Activated T-helper 9 cell treated with anti-CD3 and anti-CD28 coated beads, Interleukin-2, amount 50 U/mL, for 16 hours (primary cell): ENCODE measurements at places on chromosomes 7 and 10.
A peak's percentile ranks its signal among the peaks of the same experiment; 100 is the strongest.

- no peak for DNase-seq
Observed at GRCh38 chr7:116167177-116167576, 43.2 kb upstream of the TES start.

- no peak for DNase-seq
Observed at GRCh38 chr10:70843776-70844489, 28.2 kb downstream of the SGPL1 start.

DNA sequence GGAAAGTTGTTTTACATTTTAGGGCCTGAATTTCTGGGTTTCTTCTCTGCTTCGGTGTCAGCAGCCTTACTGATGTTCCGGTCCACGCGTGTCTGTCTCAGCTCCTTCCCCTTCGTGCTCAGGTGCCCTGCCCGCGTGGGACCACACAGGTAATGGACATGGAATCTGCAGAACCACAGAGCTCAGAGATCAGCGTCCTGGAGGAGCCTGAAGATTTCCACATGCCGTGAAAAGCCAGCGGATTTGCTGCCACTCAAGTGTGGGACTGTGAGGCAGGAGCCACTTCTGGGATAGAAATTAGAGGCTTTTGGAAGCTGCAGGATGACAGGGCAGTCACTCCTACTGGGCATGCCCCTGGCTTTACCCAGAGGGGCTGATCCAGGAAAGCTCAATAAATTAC is 666.1 kb upstream of the FOXK1 start:
- DNase-seq, result no peak

GRCh38 chr10:61397175-61397986 is 55.8 kb downstream of the TMEM26 start:
- no peak for DNase-seq

DNA sequence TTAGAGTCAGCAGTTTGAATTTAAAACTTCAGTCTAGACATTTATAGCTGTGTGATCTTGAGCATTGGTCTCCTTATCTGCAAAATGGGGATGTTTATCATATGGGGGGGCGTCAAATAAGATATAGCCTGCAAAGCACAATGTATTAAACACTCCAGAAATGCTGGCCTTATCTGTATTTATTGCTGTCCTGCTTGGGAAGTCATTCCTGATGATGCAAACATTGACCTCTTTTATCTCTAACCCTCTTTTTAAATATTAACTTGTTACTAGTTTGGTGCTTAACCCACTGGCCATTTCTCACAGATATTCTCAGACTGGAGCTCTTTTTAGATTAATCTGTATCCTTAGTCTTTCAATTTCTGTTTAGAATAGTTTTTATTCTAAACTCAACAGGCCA is 13.2 kb downstream of the MRPS33 start:
- DNase-seq, result no peak

GRCh38 chr7:119436882-119437281 is 836.1 kb upstream of the KCND2 start:
- no peak for DNase-seq

DNA sequence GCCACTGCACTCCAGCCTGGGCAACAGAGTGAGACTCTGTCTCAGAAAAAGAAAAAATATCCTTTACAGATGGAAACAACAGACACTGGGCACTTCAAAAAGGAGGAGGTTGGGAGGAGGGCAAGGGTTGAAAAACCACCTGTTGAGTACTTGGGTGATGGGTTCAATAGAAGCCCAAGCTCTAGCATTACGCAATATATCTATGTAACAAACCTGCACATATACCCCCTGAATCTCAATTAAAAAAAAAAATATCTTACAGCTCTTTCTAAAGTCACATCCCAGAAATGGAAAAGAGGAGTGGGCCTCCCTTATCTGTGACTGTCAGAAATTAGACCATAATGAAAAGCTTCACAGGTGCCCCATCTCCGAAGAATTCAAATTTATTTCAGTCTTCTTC is 12.1 kb downstream of the VIM start:
- no peak for DNase-seq

DNA sequence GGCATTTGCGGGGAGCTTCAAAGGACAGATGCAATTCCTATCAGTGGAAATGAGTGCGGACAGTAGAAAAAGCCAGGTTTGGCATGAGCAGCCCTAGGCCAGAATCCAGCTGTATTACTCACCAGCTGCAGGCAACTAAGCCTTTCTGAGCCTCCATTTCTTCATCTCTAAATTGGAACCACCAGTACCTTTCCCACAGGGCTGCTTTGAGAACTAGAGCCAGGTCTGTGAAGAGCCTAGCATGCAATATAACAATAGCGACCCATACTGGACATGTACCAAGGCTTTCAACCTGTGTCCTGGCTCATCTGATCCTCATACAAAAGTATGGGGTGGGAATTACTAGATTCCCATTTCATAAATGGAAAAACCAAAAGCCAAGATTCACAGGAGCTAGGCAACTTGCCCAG is 101.0 kb downstream of the GSAP start:
- DNase-seq, result no peak

DNA sequence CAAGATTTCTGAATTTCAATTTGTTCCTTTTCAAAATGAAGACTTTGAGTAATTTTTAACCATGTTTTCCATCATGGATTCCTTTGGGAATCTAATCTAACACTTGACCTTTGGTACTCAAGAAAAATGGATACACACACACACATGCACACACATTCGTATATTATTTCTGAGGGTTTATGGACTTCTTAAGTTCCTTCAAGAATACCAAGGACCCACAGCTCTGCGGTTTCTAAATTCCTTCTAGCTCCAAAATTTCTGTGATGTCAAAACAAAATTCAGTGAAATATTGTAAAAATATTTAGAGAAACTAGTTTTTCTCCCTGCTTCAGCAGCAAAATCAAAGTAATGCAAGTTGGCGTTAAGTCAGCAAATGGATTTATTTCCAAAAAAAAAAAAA is 98.3 kb upstream of the FAM13C start:
- no peak for DNase-seq

DNA sequence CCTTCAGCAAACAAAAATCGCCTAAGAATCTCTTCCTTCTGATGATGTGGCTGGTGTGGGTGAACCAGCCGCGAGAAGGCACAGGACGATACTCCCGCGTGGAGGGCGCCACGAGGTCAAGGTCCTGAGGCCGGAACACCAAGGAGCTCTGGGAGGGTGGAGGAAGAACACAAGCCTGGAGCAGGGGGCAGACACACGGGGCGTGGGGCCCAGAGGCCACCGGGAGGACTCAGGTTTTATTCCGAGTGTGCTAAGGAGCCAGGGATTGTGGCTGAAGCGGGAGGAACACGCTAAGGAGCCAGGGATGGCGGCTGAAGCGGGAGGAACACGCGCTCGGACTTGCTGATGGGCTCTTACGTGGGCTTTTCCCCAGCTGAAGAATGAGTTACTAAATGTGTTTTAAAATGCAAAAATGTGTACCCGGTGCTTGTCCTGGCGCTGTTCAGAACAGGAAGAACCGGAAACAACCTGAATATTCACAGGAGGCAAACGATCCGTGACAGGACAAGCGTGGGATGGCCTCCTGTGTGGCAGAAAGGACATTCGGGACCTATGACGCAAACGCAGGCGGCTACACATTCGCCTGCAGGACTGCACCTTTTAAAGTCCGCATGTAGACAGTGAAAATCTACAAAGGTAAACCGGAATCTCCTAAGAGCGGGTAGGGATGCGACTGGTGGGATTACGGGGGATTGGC is 64.0 kb downstream of the MAD1L1 start:
- DNase-seq, result no peak

DNA sequence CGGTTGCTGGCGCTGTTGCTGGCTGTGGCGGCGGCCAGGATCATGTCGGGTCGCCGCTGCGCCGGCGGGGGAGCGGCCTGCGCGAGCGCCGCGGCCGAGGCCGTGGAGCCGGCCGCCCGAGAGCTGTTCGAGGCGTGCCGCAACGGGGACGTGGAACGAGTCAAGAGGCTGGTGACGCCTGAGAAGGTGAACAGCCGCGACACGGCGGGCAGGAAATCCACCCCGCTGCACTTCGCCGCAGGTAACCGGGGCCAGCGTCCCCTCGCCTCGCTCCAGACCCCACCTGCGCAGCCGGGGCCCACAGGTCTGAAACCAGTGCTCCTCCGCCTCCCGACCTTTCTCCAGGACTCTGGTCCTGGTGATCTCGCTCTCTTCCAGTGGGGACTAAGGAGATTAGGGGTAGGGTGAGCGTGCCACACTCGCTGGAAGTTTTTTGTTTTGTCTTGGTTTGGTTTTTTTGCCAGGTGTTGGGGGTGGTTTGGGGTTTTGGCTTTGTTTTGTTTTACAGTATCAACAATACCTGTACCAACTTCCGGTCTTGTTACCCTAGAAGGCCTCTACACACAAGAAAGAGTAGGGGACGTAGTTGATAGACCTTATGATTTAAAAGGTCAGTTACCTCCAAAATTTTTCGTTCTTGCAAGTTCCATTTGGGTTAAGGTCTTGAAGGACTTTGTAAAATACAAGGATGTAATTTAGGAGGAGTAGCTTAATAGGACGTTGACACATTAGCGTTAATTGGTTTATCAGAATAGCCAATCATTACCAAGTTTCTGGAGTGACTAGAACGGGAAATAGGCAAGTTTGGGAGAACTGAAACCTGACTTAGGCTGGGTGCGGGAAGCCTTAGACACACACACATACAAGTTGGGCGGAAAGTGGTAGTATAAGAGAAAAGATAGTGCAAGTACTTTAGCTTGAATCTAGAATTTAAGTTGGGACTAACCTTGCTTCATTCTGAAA is 704 bp downstream of the TNKS2 start:
- peak; percentile 24 for DNase-seq

DNA sequence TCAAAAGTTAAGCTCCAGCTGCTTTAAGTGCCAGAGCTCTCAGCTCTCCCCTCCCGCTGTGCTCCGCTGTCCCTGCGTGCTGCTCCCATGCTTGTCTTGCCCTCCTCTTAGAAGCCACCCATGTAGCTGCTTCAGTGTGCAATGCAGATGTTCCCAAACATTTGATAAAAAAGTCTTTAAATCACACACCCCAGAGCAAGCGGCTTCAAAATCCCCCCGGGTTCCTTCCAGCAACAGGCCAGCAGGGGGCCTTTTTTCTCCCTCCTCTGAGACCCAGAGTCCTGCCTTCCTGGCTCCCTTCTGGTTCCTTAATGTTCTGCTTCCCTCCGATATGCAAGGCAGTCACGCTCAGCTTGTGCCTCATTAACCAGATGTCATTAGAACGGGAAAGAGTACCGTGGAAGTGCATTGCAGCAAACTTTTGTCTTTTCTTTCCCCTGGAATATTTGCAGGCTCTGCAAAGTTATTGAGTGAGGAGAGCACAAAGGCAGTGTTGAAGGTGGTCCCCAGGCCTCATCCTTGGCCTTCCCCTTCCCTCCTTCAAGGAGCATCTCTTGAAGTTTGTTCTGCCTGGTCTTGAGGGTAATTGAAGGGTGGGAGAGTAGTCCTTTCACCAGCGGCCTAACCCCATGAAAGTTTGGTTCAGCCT is 25.5 kb downstream of the LDB3 start:
- no peak for DNase-seq

GRCh38 chr10:27506280-27506679 is 2.2 kb downstream of the RAB18 start:
- DNase-seq, result no peak

GRCh38 chr7:131404226-131404911 is 76.7 kb downstream of the MKLN1 start:
- DNase-seq, result no peak

DNA sequence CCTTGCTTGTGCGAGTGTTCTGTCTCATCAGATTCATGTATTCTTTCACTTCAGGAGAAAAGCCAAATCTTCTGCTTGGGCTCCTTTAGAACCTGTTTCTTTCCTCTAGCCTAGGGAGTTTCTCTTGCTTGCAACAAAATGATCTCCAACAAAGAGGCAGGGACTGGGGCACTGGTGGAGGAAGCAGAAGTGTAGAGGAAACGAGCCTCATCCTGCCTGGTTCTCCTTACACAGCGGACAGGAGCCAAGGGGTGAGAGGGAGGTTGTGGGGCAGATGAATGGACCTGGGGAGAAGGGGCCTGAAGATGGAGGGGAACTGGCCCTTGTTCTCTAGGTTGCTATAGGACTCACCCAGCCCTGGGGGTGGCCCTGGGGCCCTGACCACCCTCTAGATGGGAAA is 141.1 kb downstream of the PKD1L1 start:
- no peak for DNase-seq

- DNase-seq, result no peak
Observed at GRCh38 chr10:109974504-109975191, 33.1 kb upstream of the ADD3 start.

DNA sequence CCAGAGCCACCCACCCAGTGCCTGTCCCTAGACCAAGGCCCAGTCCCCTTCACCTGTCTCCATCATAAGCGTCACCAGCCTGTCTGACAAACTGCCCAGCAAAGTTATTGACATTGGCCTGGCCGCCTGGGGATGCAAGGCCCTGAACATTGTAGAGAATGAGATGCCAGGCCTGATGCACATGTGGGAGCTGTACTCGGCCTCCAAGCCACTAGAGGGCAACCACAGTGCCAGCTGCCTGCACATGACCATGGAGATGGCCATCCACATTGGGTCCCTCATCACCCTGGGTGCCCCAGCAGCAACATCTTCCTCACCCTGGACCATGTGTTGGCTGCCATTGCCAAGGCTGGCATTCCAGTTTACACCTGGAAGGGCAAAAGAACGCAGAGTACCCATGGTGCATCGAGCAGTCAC is 63.7 kb upstream of the ANTXRL start:
- DNase-seq, result no peak

- no peak for DNase-seq
Observed at GRCh38 chr7:40346554-40346953, 211.7 kb downstream of the SUGCT start.
